ENCODE measurements at places on chromosomes 2 and 18. TPM values are rescaled to one million over a fixed set of nuclear protein-coding genes. Genes with fewer than 3 reads are reported as not detected.

- DNase-seq = no peak
These were observed 34.3 kb downstream of the KIF1A start for GRCh38 chr2:240785424-240786335.

DNA sequence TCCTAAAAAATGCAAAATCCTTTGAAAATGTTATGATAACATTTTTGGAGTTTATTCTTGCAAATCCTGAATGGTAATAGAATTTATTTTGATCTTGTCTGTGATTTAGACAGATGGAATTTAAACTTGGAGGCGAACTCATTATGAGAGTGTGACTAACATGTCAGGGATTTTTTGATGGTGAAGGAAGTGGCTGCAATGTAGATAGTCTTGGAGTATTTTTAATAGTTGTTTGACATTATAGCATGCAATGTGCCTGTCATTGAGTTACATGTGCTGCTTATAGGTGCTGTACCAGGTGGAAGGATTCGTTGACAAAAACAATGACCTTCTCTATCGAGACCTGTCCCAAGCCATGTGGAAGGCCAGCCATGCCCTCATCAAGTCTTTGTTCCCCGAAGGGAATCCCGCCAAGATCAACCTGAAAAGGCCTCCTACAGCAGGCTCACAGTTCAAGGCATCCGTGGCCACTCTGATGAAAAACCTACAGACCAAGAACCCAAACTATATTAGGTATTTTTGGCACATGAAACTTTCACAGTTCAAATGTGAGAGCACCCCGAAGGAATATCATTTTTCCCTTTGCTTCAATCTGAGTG lies 141.8 kb downstream of the MYO1B start:
- no peak for DNase-seq

GRCh38 chr2:234839285-234839684 lies 112.5 kb upstream of the SH3BP4 start:
- DNase-seq = no peak

DNA sequence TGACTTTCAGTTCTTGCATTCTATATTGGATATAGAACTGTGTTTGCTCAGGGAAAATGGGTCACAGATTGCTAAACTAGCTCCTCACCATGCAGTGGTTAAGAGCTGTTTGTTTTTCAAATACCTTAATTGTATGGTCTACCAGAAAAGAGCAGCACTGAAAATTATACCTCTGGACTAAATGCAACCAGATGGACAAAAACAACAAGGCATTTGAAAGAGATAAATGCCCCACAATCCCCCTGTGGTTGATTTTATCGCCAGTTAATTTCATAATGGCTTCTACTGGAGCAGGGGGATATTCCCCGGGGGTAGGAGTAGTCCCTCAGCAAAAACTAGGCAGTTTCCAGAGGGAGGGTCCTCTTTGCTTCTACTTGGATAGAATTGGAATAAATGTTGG lies 267.9 kb upstream of the TNP1 start:
- DNase-seq = no peak

GRCh38 chr2:236840215-236840614 lies 245.5 kb upstream of the COPS8 start:
- DNase-seq = no peak

DNA sequence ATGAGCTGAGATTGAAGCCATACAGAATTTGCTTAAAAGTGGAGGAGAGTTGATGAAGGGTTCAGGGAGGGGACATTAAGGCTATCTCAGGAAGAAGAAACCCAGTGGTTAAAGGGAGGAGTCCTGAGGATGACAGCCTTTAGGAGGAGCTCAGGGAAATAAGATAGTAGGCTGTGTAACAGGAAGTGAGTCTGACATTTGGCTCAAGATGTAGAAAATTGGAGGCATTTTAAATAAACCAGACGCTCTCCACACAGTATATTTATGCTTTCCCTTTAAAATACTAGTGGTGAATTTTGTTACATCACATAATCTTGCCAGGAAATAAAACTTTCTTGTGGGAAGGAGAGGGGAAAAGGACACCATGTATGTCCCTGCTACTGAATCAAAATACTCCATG lies 11.6 kb downstream of the KCNH7 start:
- no peak for DNase-seq

DNA sequence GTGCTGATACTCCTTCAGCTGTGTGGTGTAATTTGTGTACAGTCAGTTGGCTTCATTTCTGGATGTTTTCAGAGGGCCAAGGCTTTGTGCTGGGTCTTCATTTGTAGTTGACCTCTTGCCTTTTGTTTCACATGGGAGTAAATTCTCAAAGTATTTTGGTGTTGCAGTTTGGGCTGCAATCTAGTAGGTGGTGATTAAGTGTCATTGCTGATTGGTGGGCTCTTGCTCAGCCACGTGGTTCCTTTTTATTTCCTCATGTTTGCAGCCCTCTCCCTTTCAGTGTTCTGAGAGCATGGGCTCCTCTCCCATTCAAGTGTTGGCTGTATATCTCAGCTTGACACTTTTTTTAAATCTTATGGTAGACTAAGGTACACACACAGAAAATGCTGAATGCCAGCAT lies 96.8 kb downstream of the SNTG2 start:
- no peak for DNase-seq

GRCh38 chr2:11414372-11415124 lies 51.4 kb downstream of the E2F6 start:
- DNase-seq = no peak

DNA sequence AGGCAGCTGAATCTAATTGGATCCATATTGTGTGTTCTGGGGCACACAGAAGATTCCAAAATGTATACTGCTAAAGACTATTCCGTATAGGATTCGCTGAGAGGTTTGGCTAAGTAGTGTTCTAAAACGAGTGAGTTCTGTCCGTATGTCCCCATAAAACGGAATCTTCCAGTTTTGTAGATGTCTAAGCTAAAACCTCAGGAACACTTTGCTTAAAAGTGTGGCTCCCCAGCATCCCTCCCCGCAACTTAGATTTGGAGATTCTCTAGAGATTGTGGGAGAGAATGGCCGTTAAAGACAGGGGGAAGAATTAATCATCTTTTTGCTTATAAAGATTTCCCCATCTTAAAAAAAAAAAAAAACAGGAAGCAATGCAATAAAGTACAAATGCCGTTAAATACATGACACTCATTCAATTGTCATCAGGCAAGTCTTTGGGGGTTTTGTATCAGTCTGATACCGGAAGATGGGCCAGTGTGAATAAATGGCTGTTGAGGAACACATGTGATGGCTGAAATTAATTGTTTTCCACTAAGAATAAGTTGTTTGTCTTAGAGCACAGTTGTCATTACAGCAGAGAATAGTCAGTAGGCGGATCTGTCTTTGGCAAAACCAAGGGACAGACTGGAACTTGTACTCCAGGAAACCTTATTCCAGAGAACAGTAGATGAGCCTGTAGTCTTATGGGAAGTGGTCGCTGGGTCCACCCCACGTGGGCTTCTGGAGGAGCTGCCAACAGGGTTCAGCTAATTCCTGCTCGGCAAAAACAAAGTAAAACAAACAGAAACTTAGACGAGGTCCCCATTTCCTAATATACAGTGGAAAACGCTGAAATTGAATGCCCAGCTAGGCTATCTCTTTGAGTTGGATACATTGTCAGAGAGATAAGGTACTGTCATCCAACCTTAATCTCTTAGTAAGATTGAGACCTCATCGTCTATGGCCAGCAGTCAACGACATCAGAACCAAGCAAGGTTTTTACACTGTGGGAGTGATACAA lies 1.7 kb downstream of the EMILIN2 start:
- no peak for DNase-seq

- DNase-seq = no peak
These were observed 170.7 kb downstream of the ADCYAP1 start for GRCh38 chr18:1075322-1075721.

GRCh38 chr2:141062443-141062842 lies 1068.4 kb downstream of the LRP1B start:
- no peak for DNase-seq

The CABLES1 gene
- 6.8 TPM for total RNA-seq

The AQP12A gene
- not detected for total RNA-seq

The GALR1 gene
- total RNA-seq = 0.04 TPM

The CLEC4F gene
- total RNA-seq = not detected

The AOX1 gene
- 15.5 TPM for total RNA-seq

The HJURP gene
- total RNA-seq = 78.9 TPM

The REG1B gene
- not detected for total RNA-seq

The LRATD1 gene
- 1.1 TPM for total RNA-seq
